Stimulated activated CD8-positive, alpha-beta memory T cell treated with anti-CD3 and anti-CD28 coated beads, Interleukin-4, amount 100 ng/mL, for 1 hour (primary cell): ENCODE measurements at places on chromosomes 4 and X.

DNA sequence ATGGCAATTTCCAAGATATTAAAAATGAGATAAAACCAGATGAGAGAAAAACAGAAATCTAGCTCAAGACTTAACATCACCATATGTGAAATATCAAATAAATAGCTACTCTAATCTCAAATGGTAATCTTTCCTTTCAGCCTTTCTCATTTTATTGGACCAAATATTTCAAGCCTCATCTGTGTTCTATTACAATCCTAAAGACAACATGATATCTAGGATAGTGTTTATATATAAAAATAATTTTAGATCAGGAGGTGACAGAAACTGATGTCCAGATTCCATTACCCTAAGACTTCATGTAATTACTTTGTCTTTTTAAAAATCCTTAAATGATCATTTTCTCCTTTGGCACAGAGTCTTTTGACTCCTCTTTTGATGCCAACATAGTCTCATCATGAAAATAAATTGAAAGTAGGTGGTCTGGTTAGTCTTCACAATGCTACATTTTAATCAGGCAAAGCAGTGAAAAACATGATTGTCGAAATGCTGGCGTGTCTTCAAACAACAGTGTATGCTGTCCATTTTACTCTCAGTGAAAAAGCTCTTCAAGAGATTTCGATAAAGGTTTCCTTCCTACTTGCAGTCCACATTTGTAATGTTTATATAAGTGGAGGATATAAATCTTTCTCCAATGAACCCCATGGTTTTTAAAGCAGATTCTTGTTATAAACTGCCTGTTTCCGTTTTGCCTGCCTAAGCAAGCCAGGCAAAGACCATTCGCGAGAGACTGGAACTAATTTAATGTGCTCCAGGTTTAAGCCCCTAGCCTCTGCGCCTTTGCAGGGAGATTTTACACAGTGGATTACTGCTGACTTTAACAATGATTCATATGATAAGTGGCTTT, 169.8 kb downstream of the SCFD2 start:
- DNase-seq: no peak

GRCh38 chrX:111338095-111338698, 67.9 kb upstream of the CAPN6 start:
- DNase-seq: no peak

DNA sequence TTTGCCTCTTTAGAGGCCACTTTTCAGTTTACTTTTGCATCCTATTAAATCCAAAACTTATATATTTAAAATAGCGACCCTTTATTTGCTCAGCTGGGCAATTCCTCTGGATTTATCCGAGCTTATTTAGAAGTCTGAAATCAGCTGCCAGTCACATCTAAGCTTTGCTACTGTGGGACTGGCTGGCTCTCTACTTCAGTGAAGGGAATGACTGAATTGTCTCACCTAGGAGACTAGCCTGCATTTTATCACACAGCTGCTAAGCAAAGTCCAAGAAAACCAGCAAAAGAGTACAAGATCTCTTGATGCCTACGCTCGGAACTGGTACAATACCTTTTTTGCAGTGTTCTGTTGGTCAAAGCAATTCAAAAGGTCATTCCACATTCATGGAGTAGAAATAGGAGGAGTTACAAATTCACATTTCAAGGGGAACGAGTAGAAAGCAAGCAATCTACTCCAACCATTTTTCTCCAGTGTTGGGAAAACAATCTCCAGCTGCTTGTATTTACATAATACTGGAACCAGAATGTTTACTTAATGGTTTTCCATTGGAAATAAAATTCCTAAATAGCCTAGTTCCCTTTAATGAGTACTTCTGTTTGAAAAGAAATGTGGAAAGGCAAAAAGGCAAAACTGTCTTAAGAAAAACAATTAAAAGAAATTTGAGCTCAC, 160.2 kb downstream of the MAGEB5 start:
- DNase-seq: no peak

- no peak for DNase-seq
Observed at GRCh38 chr4:132238697-132239096, 910.4 kb upstream of the PCDH10 start.

DNA sequence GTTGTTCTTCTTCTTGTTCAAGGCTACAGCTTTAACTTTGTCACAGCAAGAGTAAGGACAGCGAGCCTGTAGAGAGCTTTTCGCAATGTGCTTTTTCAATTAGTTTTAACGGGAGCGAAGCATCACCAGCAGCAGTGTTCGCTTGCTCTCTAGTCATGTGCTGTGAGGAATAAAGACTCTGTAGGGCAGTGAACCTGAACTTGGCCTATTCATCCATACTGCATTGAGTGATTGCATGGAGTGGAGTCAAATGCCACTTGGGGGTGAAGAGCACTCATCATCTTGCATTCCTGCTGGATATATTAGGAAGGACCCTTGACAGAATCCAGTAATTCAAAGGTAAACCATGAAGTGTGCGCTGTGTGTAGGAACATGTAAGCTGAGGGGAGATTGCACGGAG, 240.0 kb downstream of the FRMPD4 start:
- DNase-seq: no peak

GRCh38 chr4:184145596-184145995, 72.1 kb downstream of the ENPP6 start:
- no peak for DNase-seq

DNA sequence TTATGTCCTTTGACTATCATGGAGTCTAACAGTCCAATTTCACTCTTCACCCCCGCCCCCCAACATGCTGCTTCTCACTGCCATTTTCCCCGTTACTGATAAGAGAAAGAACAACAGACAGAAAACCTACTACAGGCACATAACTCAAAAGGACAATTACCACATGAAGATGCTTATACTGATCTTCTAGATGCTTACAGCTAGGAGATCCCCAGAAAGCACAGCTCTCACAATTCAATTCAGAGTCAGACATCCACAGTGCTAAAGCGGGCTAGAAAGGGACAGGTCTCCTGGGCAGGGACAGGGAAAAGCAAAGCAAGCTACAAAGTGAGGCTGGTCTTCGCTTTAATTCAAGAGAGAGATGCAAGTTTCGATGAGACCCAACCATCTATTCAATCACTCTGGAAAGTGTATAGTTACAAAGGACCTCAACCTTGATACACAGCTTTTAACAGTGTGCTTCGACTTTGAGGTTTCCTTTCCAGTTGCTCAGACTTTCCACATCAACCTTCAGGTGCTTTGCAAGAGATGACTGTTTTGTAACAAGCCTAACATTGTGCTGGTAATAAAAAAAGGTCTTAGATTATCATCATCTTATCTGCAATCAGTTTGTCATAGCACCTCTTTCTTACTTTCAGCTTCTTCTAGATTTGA, 60.9 kb downstream of the LEF1 start:
- DNase-seq: no peak

GRCh38 chr4:106303548-106304281, 12.3 kb downstream of the TBCK start:
- DNase-seq: no peak

GRCh38 chr4:8315435-8316250, 46.1 kb downstream of the HTRA3 start:
- DNase-seq: no peak

GRCh38 chr4:147325571-147325981, 155.3 kb upstream of the EDNRA start:
- no peak for DNase-seq

GRCh38 chr4:97953171-97953941, 189.9 kb downstream of the STPG2 start:
- no peak for DNase-seq

DNA sequence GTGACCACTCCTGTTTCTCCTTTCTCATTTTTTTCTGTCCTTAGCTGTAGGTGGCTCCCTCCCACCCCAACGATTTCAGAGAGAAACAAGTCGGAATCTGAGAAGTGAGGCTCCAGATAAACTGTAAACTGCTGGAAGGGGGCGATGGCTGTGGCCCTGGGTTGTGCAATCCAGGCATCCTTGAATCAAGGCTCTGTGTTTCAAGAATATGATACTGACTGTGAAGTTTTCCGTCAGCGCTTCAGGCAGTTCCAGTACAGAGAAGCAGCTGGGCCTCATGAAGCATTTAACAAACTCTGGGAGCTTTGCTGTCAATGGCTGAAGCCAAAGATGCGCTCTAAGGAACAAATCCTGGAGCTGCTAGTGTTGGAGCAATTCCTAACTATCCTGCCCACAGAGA, 37.7 kb downstream of the ETDC start:
- no peak for DNase-seq

- DNase-seq: no peak
Observed at GRCh38 chr4:15100994-15101695, 98.9 kb downstream of the CPEB2 start.

DNA sequence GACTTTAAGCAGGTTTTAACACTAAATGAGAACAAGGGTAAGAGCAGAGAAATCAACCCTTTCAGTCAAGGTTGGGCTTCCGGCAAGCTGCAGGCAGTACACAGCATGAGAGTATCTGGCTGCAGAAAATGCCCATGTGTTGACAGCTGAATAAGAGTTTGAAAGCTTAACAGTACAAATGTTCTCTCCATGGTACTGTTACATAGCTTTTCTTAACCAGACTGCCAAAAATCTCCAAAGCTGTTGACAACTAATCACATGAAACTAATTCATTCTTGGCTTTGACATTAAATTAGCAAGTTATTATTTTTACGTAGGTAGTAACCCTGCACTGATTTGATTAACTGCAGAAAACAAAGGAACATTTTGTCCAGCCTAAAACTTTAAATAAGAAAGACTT, 153.5 kb downstream of the SLC10A7 start:
- no peak for DNase-seq

- no peak for DNase-seq
Observed at GRCh38 chr4:185780472-185780871, 31.5 kb downstream of the SORBS2 start.

DNA sequence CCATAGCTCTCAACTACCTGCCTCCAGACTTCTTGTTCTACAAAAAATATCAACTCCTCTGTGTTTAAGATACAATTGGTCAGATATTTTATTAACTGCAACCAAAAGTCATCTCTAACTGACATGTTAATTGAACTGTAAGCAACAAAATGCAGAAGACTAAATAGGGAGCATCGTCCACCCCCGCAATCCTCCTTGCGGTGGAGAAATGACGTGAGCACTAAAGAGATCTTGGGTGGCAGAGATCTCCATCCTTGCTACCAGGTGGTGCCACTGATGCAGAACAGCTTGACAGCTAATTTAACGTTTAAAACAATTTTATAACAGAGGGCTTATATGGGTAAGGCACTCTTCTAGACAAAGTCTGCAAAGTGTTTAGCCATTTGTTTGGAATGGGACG, 164.4 kb upstream of the FTHL17 start:
- no peak for DNase-seq

- DNase-seq: no peak
Observed at GRCh38 chr4:162061214-162061613, 102.6 kb downstream of the FSTL5 start.

- no peak for DNase-seq
Observed at GRCh38 chr4:81030981-81031791, 678 bp downstream of the BMP3 start.
